ENCODE measurements at places on chromosomes 1 and 21. TPM values are rescaled to one million over a fixed set of nuclear protein-coding genes. Genes with fewer than 3 reads are reported as not detected.

DNA sequence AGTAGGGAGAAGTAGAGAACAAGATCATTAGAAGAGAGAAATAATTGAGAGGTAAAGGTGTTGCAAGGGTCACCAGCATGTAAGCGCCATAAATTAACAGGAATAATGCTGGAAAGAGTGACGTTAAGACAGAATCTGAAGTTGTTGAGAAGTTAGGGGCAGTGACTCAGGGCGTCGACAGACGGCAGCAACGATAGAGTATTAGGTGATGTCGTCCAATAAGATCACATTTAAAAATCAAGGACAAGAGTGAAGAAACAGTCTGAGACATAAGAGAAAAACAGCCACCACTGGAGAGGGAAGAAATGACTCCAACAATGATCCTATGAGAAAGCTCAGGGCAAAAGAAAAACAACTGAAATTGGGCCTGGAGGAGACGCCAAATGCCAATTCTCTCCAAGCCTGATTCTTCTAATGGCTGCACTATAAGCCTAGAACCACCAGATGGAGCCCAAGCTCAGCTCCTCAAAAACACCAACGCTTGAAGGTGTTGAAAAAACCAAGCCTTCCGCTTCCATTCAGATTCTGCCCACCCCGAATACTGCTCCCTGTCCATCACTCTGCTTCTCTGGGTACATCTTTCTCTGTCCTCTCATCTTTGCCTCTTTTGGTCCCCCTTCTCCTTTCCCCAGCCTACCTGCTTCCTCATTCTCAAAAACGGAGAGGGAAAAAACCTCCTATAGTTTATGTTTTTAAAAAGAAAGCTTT, 70.0 kb downstream of the LUZP1 start:
- H3K4me1 ChIP-seq = peaks cover 11% of the 10 kb centered on the region
- H3K27ac ChIP-seq = no peak overlapping the region
- peak; percentile 83 for DNase-seq

- no peaks in the 10 kb centered on the region for H3K4me1 ChIP-seq
- H3K36me3 ChIP-seq = no peaks in the 10 kb centered on the region
- no peak overlapping the region for H3K4me3 ChIP-seq
- DNase-seq = no peak
- no peak overlapping the region for H3K27ac ChIP-seq
These were observed 615.6 kb upstream of the PKN2 start for GRCh38 chr1:88068407-88068960.

DNA sequence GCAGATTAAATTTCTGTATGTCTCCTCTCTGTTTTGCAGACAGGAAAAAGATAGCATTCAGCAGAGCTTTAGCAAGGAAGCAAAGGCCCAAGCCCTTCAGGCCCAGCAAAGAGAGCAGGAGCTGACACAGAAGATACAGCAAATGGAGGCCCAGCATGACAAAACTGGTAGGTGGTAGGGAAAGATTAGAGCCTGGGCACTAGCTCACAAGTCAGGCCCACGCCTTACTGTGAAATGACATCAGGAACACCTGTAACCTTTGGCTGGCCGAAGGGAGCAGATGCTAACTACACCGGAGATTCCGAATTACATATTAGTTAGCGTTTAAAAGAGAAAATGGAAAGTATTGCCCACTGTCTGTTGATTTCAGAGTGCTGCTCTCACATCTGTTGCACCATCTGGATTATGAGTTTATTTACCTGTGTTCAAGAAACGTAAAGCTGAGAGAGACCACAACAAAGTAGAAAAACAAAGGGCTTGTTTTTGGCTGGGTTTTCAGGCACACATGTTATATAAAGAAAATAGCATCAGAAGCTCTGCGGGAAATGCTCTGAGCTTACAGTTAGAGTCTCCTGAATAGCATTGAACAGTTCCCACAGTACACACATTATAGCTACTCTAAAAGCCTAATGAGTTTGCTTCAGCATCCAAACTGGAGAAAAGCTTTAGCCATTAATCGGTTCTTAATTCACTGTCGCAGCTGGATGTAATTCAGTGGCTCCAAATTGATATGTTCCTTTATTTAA, 160.0 kb downstream of the SDCCAG8 start:
- no peaks in the 10 kb centered on the region for H3K36me3 ChIP-seq
- DNase-seq = peak; percentile 52
- no peak overlapping the region for H3K4me3 ChIP-seq

GRCh38 chr1:8032366-8032910, 6.3 kb upstream of the ERRFI1 start:
- no peak overlapping the region for H3K27ac ChIP-seq
- H3K4me1 ChIP-seq = no peaks in the 10 kb centered on the region
- no peaks in the 10 kb centered on the region for H3K27me3 ChIP-seq
- no peak for DNase-seq

DNA sequence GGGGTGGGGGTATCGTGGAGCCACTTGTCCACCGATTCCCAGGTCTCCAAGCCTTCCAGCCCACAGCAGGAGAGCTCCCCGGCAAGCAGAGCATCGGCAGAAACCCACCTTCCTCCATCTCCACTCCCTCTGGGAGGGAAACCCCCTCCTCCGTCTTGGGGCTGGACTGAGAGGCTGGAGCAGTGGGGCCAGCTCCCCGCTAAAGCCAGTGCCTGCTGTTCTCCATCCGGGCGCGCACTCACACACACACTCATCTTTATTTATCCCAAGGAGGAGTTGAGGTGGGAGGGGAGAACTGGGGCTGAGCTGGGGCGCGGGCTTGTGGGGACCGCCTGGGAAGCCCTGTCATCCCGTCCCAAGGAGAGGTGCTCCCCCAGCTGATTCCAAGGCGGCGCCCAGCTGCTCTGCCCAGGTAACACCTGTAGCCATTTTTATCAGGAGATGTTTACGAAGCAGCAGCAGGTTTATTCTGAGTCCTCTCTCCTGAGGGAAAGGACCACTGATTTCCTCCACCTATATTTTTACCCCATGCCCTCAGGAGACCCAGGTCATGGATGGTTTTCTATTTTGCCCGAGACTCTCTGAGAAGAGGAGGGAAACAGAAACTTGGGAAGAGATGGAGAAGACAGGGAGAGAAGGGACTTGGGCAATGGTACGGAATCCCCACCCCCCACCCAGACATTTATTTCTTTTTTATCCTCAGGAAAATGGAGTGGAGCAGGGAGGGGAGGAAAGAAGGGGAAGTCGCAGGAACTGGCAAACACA, 2.1 kb downstream of the KCNN3 start:
- peak overlapping the region; percentile 64 for H3K4me3 ChIP-seq
- peak; percentile 55 for DNase-seq
- no peaks in the 10 kb centered on the region for H3K36me3 ChIP-seq
- H3K27me3 ChIP-seq = peaks cover 19% of the 10 kb centered on the region
- H3K27ac ChIP-seq = no peak overlapping the region

DNA sequence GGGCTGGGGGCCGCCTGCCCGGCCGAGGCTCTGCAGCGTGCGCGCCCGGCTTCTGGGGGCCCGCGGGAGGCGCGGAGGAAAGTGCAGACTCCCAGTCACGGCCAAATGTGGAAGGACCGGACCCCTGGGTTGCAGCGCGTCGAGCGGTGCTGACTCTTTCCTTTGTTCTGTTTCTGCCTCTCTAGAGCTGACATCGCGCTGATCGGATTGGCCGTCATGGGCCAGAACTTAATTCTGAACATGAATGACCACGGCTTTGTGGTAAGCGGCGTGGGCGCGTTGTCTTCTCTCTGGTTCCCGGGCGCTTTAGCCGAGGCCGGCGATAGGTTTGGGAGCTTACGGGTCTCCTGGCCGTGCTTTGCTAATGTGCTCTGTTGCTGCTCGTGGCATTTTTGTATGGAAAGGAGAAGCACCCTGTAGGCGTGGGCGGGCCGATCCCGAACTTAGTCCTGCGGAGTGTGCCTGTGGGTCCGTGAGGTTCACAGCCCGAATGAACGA, 629 bp downstream of the PGD start:
- H3K36me3 ChIP-seq = peaks cover 30% of the 10 kb centered on the region
- H3K27me3 ChIP-seq = no peaks in the 10 kb centered on the region

- H3K27ac ChIP-seq = no peak overlapping the region
- H3K4me1 ChIP-seq = peaks cover 4% of the 10 kb centered on the region
- no peaks in the 10 kb centered on the region for H3K36me3 ChIP-seq
- H3K27me3 ChIP-seq = peaks cover 71% of the 10 kb centered on the region
- peak; percentile 34 for DNase-seq
These were observed 768 bp upstream of the RIIAD1 start for GRCh38 chr1:151720554-151720953.

GRCh38 chr1:61226791-61227567, 144.6 kb downstream of the NFIA start:
- H3K4me3 ChIP-seq = no peak overlapping the region
- H3K27ac ChIP-seq = no peak overlapping the region
- H3K27me3 ChIP-seq = no peaks in the 10 kb centered on the region
- H3K4me1 ChIP-seq = no peaks in the 10 kb centered on the region
- DNase-seq = no peak
- no peaks in the 10 kb centered on the region for H3K36me3 ChIP-seq

DNA sequence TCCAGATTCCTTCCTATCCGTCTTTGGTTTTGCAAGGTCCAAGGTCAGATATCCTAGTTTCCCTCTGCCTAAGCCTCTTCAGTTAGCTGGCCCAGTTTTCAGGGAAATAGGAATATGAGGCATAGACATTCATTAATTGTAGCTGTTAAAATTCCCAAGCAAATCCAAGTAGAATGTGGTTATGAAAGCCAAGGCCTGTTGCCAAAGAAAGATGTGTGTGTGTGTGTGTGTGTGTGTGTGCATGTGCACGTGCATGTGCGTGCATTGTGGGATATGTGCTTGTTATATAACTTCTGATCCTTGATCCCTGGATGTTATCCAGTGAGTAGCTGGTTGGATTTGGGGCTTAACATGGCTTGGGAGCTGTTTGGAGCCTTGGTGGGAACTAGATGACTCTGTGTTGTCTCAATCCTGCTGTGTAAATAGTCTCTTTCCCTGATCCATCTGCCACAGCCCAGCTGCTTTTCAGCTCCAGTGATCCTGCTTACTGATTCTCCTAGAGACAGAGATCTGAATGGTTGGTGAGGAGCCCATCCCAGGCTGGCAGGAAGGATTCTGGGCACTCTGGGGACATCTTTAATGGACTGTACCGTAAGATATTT, 70.6 kb upstream of the GCLM start:
- peak; percentile 64 for DNase-seq
- H3K4me1 ChIP-seq = peaks cover 8% of the 10 kb centered on the region
- H3K27me3 ChIP-seq = no peaks in the 10 kb centered on the region
- no peak overlapping the region for H3K4me3 ChIP-seq
- no peak overlapping the region for H3K27ac ChIP-seq

- H3K27me3 ChIP-seq = no peaks in the 10 kb centered on the region
- H3K36me3 ChIP-seq = no peaks in the 10 kb centered on the region
- no peak overlapping the region for H3K4me3 ChIP-seq
- H3K4me1 ChIP-seq = peaks cover under 1% of the 10 kb centered on the region
- DNase-seq = no peak
These were observed 61.1 kb upstream of the TINAGL1 start for GRCh38 chr1:31515056-31515775.

GRCh38 chr1:201482755-201483154, 13.8 kb upstream of the PHLDA3 start:
- H3K27ac ChIP-seq = no peak overlapping the region
- H3K27me3 ChIP-seq = peaks cover 30% of the 10 kb centered on the region
- H3K36me3 ChIP-seq = no peaks in the 10 kb centered on the region
- H3K4me1 ChIP-seq = peaks cover 7% of the 10 kb centered on the region
- DNase-seq = no peak

- no peaks in the 10 kb centered on the region for H3K4me1 ChIP-seq
- DNase-seq = no peak
- no peak overlapping the region for H3K4me3 ChIP-seq
- H3K36me3 ChIP-seq = no peaks in the 10 kb centered on the region
- H3K27ac ChIP-seq = no peak overlapping the region
These were observed 20.3 kb upstream of the IFI16 start for GRCh38 chr1:158989424-158989823.

DNA sequence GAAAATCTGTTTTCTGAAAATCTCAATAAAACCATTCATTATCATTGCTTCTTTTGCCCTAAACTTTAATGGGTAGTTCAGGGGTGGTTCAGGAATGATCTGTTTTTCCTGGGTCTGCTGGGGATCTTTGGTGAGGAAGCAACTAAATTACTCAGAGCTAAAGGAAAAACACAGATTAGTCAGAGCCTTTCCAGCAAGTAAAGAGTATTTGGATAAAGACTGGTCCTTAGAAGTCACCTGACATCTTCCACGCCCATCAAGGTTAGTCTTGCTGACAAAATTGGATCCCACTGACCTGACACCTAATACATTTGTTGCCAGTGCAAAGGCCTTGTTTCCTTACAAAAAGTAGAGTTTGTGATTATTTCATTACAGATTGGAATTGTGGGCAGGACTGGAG, 24.2 kb downstream of the HSPA13 start:
- no peak overlapping the region for H3K27ac ChIP-seq
- H3K27me3 ChIP-seq = no peaks in the 10 kb centered on the region
- H3K4me1 ChIP-seq = no peaks in the 10 kb centered on the region
- H3K4me3 ChIP-seq = no peak overlapping the region

- H3K27ac ChIP-seq = no peak overlapping the region
- H3K36me3 ChIP-seq = no peaks in the 10 kb centered on the region
- no peak for DNase-seq
- H3K4me3 ChIP-seq = no peak overlapping the region
These were observed 82.0 kb upstream of the RUNX3 start for GRCh38 chr1:25011943-25012638.

DNA sequence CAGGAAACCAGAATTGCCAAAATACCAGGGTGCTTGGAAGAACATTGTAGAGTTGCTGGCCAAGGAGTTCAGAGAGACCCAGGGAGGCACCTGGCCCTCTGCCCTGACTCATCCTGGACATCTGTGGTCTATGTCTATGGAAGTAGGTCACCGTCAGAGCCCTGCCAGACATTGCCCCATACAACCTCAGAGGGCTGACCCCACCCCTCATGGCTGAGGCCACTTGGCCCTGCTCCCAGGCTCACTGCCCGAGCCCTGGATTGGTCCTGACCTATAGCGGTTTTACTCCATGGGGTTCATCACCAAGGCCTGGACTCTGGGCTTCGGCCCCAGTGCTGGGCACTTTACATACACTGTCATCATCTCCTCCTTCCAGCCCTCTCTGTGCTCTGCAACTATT, 233.1 kb downstream of the PTPRU start:
- H3K27ac ChIP-seq = no peak overlapping the region
- DNase-seq = peak; percentile 28
- H3K4me1 ChIP-seq = peaks cover 21% of the 10 kb centered on the region
- no peaks in the 10 kb centered on the region for H3K27me3 ChIP-seq

DNA sequence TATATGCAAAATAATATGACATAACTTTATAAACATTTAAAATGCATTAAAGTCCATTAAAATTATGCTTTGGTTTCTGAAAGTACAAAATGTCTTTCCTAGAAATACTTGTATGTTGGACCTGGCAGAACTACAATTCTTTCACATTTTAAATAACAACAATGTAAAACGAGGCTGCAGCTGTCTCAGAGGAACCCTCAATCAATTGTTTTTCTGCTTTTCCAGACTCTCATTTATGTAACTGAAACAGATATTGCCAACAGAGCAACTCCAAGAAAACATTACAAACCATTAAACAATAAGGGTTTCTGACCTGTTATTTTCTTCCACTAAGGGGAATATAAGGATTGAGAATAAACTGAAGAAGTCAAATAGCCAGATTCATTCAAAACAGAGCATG, 1193.4 kb downstream of the NCAM2 start:
- no peaks in the 10 kb centered on the region for H3K27me3 ChIP-seq
- no peak overlapping the region for H3K4me3 ChIP-seq
- no peaks in the 10 kb centered on the region for H3K36me3 ChIP-seq
- H3K4me1 ChIP-seq = no peaks in the 10 kb centered on the region
- H3K27ac ChIP-seq = no peak overlapping the region
- DNase-seq = no peak

Gene METTL25B
- 24.0 TPM for total RNA-seq

Gene GLMP
- 79.5 TPM for total RNA-seq

Gene UBE2U
- not detected for total RNA-seq

Gene SLC30A1
- total RNA-seq = 9.4 TPM

Gene PSMB2
- 40.7 TPM for total RNA-seq

Gene OR2L13
- total RNA-seq = not detected

Gene PHC2
- 31.8 TPM for total RNA-seq

Gene SPATA17
- total RNA-seq = 2.9 TPM

Gene GBP6
- not detected for total RNA-seq

All from endodermal cell (in vitro differentiated cells).